ENCODE measurements at places on chromosomes 3 and 15.

DNA sequence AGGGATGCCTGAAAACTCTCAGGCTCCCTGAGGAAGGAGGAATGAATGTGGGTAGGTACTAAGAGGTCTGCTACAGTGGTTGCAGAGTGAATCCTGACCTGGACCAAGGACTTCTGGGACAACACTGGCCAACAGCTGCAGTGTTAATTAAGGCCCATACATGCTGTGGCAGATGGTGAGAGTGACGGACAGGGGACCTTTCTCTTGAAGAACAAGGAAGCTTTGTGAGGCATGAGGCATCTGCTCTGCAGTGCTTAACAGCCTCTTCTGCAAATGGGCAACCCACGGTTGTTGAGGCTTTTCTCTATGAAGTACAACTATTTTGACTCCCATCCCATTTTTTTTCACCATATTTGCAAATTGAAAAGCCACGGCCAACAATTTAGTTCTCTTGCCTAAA, 26.6 kb upstream of the ACAN start:
- DNase-seq, result no peak

DNA sequence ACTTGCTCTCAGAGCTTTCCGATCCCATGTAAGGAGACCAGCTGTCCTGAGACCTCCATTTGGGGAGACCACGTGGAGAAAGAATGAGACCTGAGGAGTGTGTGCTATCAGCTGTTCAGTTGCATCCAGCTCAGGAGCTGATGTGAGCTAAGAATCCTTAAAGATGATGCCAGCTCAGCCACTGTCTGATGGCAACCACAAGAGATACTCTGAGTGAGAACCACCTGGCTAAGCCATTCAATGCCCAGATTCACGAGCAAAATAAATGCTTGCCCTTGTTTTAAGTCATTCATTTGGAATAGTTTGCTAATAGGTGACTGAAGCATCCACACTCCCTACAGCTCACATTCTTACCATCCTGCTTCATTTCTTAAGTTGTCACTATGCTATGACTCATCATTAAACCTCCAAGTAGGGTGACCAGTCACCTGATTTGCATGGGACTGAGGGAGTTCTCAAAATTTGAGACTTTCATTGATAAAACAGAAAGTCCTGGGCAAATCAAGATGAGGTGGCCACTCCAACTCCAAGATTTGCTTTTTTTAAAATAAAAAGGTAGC, 56.4 kb downstream of the SPTSSB start:
- no peak for DNase-seq

DNA sequence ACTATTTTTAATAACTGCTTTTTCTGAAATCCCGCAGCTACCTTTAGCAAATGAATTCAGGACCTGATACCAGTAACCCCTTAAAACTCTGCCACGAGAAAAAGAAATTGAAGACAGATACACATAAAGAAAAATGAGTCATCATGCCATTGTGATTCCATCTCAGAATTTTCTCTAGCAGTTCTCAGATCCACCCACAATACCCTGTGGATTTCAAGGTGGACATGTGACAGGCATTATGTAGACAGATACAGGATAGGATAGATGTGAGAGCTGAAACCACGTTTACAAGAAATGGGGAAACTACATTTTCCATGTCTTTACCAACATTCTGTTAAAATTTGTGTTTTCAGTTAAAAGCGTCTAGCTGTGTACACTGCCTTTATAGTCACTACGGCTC, 291.9 kb upstream of the NR2F2 start:
- no peak for DNase-seq

- no peak for DNase-seq
These were observed 167.8 kb downstream of the ALCAM start for GRCh38 chr3:105534491-105534890.

DNA sequence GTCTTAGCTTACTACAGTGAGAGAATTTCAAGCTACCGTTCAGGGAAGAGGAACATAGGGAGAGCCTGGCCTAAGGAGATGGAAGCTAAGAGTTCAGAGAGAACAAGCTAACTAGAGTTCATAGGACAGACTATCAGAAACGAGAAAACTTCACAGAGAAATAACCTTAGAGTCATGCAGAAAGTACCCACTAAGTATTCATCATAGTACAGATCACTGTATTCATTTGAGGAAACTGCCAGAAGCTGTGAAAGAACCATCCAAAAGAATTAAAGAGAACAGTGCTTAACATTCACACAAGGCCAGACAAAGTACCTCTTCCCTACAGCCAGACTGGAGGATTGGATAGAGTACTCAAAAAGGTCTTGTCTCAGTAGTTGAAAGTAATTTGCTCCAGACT, 15.2 kb upstream of the GBE1 start:
- no peak for DNase-seq

DNA sequence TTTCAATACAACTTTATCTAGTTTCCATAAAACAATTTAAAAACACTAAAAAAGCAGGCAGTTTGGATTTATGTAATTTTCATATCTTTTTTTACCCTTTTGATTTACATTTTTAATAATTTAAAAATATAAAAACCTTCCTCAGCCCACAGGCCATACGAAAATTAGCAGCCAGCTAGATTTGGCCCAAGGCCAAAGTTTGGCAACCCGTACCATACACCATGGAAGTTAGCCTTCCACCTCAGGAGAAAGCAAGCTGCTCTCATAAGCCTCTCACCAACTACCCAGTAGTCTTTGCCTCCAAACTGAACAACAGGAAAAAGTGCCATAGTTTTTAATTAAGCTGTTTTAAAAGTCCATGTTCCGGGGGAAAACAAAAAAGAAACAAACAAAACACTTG, 107.3 kb upstream of the TRIM42 start:
- DNase-seq, result no peak

GRCh38 chr3:53224026-53224425, 31.8 kb downstream of the TKT start:
- DNase-seq, result no peak

- DNase-seq, result no peak
These were observed 2.5 kb upstream of the FANCD2 start for GRCh38 chr3:10023587-10024310.

Data from NAMALWA (cell line).